Temporal lobe (tissue), 4 donors: ENCODE measurements at places on chromosomes 3 and 15. TPM values are rescaled to one million over a fixed set of nuclear protein-coding genes. Genes with fewer than 3 reads are reported as not detected.

Gene ITPKA
- total RNA-seq = 1.2 TPM

Gene GOLGA8O
- total RNA-seq = under 0.01 TPM

Gene CD200R1L
- not detected for total RNA-seq

Gene SPTSSB
- 3.0 TPM for total RNA-seq

Gene ACSBG1
- total RNA-seq = 3.0 TPM

Gene ITIH4
- 2.2 TPM for total RNA-seq

Gene SLC25A26
- total RNA-seq = 17.7 TPM

Gene CTXND1
- total RNA-seq = 0.74 TPM

Gene POC1A
- 2.5 TPM for total RNA-seq

Gene GOLGA6L2
- total RNA-seq = not detected

Gene CASR
- total RNA-seq = not detected

Gene UBE3A
- total RNA-seq = 153 TPM

Gene SEMA3G
- 3.7 TPM for total RNA-seq

Gene FOXB1
- not detected for total RNA-seq

Gene SPTBN5
- total RNA-seq = 0.25 TPM

Gene RASGRF1
- total RNA-seq = 3.7 TPM

Gene NOX5
- total RNA-seq = not detected

Gene HIGD2B
- total RNA-seq = not detected

Gene PRR23E
- total RNA-seq = not detected

Gene DUOXA2
- total RNA-seq = not detected

Gene C3orf20
- total RNA-seq = not detected

Gene CSPG4
- total RNA-seq = 6.6 TPM

Gene GOLGA8B
- 33.7 TPM for total RNA-seq

Gene PRTG
- total RNA-seq = 4.9 TPM

Gene AHSG
- not detected for total RNA-seq

Gene FEM1B
- 143 TPM for total RNA-seq

Gene THBS1
- 29.5 TPM for total RNA-seq

Gene AP3S2
- total RNA-seq = 34.9 TPM

Gene FETUB
- total RNA-seq = not detected

Gene EFCAB12
- total RNA-seq = under 0.01 TPM

Gene IL5RA
- 0.49 TPM for total RNA-seq

Gene KNG1
- not detected for total RNA-seq

Gene ROPN1
- not detected for total RNA-seq

Gene TXNRD3
- 7.9 TPM for total RNA-seq

Gene VIPR1
- under 0.01 TPM for total RNA-seq

Gene RBMS3
- 7.6 TPM for total RNA-seq

Gene CSPG5
- total RNA-seq = 111 TPM

Gene XIRP1
- not detected for total RNA-seq

Gene CHRD
- 8.6 TPM for total RNA-seq

Gene ZNF660
- 11.3 TPM for total RNA-seq

Gene ECT2
- 9.3 TPM for total RNA-seq

Gene FMN1
- total RNA-seq = 1.5 TPM

Gene MEF2A
- total RNA-seq = 38.4 TPM

Gene KBTBD8
- 9.8 TPM for total RNA-seq

Gene SHF
- 46.7 TPM for total RNA-seq

Gene DLL4
- total RNA-seq = 3.4 TPM

Gene DOCK3
- total RNA-seq = 49.9 TPM

Gene STXBP5L
- 12.3 TPM for total RNA-seq

Gene ARL14
- total RNA-seq = not detected

Gene COL6A5
- under 0.01 TPM for total RNA-seq
